ENCODE measurements at places on chromosomes 2 and 18.

GRCh38 chr2:234334151-234334550 is 162.7 kb downstream of the ARL4C start:
- DNase-seq, result no peak

DNA sequence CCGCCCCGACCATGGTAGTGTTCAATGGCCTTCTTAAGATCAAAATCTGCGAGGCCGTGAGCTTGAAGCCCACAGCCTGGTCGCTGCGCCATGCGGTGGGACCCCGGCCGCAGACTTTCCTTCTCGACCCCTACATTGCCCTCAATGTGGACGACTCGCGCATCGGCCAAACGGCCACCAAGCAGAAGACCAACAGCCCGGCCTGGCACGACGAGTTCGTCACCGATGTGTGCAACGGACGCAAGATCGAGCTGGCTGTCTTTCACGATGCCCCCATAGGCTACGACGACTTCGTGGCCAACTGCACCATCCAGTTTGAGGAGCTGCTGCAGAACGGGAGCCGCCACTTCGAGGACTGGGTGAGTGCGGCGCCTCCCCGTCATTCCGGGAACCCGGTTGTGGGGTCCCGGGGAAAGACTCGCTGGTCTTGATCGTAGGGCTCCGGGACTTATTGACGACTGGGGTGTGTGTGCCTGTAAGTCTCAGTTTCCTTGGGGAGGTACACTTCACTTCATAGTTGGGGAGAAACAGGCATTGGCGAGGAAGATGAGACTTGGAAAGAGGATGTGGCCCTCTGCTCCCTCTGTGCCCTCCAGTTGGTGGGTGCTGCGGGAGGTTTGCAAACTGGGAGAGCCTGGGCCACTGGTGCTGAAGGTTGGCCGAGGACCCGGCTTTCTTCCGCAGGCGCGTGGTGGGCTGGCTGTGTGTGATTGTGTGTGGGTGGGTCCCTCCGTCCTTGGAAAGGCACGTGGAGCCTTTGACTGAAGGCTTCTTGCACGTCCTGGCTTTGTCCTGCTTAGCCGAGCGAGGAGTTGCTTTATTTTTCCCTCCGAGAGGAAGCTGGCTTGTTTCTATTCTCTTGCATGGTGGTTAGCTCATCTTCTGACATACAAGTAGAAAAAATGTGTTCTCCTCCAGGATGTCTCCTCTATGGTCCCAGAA is 886 bp downstream of the PRKCE start:
- DNase-seq, result no peak

DNA sequence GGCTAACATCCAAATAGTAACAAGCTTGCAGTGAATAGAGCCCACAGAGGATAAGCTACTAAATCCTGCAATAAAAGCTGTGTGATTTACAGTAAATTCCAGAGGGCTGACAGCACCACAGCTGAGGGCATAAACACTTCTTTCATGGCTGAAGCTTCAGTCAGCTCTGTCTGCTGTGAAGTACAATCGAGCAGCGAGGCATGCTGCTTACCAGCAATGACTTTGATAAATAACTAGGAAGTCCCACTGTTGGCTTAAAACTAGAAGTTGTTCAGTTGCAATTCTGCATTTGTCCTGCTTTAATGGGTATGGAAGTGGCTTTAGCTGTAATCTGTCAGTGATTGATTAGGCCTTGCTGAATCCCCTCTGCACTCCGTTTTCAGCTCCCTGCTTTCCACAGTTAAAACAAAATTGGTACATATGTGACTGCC is 65.2 kb upstream of the FIGN start:
- DNase-seq, result no peak

GRCh38 chr2:11955884-11956291 is 209.5 kb downstream of the LPIN1 start:
- no peak for DNase-seq

GRCh38 chr2:171244970-171245782 is 84.5 kb upstream of the TLK1 start:
- DNase-seq, result no peak

- no peak for DNase-seq
Observed at GRCh38 chr2:119487434-119488244, 36.6 kb downstream of the SCTR start.

DNA sequence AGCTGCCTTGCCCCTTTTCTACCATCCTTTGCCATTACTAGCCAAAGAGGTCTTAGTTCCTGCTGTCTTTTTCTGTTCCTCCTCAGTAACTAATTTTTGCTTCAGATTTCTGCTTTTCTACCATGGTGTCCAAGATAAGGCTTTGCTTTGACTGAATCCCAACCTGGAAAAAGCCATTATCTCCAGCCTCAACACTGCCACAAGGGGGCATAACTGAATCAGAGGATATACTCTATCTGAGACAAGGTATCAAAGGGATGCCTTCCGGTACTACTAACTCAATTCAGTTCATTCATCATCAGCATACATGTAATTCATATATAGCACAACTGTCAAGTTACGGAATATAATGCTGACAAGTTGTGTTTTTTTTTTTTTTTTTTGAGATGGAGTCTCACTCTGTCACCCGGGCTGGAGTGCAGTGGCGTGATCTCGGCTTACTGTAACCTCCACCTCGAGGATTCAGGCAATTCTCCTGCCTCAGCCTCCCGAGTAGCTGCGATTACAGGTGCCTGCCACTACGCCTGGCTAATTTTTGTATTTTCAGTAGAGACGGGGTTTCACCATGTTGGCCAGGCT is 11.4 kb downstream of the OSGEPL1 start:
- no peak for DNase-seq

All from SW 1271 (cell line).